ENCODE measurements at places on chromosomes 1 and 21. TPM values are rescaled to one million over a fixed set of nuclear protein-coding genes. Genes with fewer than 3 reads are reported as not detected.

CD34 gene
- total RNA-seq = not detected

DNA sequence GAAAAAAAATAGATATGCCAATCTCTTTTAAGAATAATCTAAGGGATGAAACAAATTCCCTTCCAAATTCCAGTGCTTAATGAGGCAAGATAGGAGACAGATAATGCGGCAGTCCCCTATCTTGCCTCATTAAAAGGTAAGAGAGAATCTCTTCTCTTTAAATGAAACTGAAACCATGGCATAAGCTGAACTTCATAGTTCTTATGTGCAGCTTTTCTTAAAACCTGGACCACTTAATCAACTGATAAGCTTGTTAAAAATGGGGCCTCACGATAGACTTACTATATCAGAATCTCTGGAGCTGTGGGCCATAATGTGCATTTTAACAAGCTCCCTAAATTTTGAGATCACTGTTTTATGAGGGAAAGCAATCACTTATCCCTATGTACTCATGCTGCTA, 79.2 kb downstream of the NIBAN1 start:
- DNase-seq = no peak

CHRNB2 gene
- 1.5 TPM for total RNA-seq

DNA sequence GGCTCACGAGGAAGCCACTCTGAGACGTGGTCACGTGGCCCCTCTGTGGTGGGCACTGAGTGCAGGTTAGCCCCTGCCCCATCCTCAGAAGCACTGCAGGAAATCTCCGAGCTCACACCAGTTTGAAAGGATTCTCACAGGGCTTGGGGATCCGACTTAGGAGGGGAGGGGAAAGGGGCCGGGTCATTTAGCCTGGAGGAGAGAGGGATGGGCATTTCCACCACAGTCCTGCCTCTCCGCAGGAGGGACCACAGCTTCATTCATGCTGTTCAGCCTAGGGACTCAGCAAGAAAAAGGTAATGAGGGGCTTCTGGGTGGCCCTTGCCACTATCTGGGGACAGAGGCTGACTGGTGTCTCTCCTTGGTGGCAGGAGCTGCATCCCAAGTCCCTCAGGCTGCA, 126.5 kb downstream of the NPHP4 start:
- DNase-seq = no peak

GRCh38 chr1:197951617-197952175, 34.5 kb downstream of the LHX9 start:
- DNase-seq = no peak

FAM167B gene
- 50.6 TPM for total RNA-seq

SEC16B gene
- 0.19 TPM for total RNA-seq

- DNase-seq = peak; percentile 65
These were observed 76.7 kb downstream of the ARHGEF16 start for GRCh38 chr1:3530926-3531818.

GRCh38 chr1:38953433-38953860, 11.8 kb upstream of the RHBDL2 start:
- DNase-seq = no peak

- DNase-seq = no peak
These were observed 400.4 kb upstream of the PLXNA2 start for GRCh38 chr1:208644401-208645160.

IRF6 gene
- not detected for total RNA-seq

DNA sequence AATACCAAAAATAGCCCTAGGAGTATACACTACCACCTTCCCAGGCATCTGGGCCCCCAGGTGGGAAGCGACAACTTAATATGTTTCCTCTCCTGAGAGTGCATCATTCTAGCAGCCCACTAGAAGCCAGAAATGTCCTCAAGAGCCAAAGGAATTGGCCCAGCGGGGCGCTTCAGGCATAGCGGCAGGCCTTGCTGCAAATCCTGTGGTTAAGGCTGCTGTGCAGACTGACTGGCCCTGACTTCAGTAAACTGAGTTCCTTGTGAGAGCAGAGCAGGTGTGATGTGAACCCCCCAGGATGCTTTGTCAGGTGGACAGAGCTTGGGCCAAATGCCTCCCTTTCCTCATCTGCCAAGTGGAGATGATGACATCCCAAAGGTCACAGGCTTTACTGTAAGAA, 29.7 kb upstream of the LDLRAP1 start:
- no peak for DNase-seq

- no peak for DNase-seq
These were observed 131.7 kb downstream of the RABGAP1L start for GRCh38 chr1:174291059-174291458.

ANGPTL1 gene
- 1.8 TPM for total RNA-seq

DNA sequence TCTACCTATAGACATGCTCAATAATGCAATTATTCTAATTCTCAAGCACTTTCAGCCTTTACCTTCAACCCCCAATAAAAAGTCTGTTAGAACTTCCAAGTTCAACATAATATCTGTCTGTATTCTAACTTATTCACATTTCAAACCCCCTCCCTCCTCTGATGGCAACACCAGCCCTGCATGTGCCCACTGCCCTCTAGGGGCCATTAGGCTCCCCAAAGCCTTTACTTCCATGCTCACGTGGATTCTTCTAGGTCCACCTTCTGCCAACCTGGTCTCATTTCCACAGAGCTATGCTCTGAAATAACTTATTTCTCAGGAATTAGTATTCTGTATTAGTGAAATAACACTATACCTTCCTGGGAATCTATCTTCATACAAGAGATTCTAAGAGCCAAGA, 22.2 kb upstream of the KPRP start:
- peak; percentile 70 for DNase-seq

TRIM67 gene
- 0.03 TPM for total RNA-seq

KIAA1614 gene
- total RNA-seq = 0.08 TPM

LCE3E gene
- total RNA-seq = not detected

- no peak for DNase-seq
These were observed 18.5 kb downstream of the CCDC185 start for GRCh38 chr1:223411710-223412109.

GRCh38 chr1:98045767-98046641, 125.2 kb upstream of the DPYD start:
- peak; percentile 2 for DNase-seq

- DNase-seq = no peak
These were observed 1.1 kb upstream of the CDC73 start for GRCh38 chr1:193120604-193121166.

DNA sequence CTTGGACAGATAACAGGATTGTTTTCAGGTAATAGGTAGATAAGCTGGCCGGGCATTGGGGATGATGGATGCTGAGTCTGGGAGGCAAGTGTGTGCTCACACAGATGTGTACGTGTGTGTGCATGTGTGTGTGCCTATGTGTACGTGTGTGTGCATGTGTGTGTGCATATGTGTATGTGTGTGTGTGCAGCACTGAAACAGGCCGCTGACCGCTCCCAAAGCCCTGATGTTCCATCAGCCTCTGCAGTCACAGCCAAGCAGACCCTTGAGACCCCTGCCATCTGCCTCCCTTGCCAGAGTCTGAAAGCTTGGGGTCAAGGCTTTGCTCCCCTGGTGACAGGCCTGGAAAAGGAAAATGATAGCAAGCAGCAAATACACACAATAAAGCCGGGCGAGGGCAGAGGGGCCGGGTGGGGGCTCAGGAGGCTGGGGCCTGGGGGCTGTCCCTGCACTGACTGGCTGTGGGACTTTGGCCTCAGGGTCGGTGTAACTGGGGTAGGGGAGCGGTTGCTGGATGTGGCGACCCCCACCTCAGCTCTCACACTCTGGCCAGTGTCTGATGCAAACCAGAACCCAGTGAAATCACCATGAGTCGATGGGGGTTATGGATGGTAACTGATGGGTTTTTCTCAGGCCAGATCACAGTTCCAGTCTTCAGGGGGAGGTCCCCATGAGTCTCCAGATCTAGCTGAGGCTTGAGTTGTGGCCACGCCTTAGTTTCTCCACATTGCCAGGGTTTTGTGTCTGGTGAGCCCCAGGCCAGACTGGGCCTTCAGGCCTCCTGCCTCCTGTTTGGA, 9.2 kb upstream of the TNFRSF8 start:
- no peak for DNase-seq

GRCh38 chr1:5747426-5748285, 244.6 kb downstream of the NPHP4 start:
- DNase-seq = no peak

- DNase-seq = no peak
These were observed 27.3 kb downstream of the ZBTB8OS start for GRCh38 chr1:32622806-32623681.

- DNase-seq = peak; percentile 20
These were observed 14.6 kb downstream of the CACNA1E start for GRCh38 chr1:181497870-181498269.

DNA sequence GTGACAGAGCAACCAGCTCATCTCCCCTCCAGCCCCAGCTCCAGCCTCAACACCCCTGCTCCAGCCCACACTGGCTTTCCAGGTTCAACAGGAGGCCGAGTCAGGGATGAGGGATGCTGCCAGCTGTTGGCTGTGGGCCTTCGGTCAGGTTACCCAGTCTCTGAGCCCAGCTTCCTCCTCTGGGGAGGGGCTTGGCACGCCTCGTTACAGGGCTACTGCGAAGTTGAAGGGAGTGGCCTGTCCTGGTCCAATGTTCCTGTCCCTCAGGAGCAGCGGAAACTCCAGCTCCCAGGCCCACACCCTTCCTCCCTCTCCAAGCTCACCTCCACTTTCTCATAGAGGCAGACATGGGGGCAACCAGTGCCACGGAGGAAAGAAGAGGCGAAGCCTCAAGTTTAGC, 15.1 kb upstream of the TAS1R2 start:
- no peak for DNase-seq

DNA sequence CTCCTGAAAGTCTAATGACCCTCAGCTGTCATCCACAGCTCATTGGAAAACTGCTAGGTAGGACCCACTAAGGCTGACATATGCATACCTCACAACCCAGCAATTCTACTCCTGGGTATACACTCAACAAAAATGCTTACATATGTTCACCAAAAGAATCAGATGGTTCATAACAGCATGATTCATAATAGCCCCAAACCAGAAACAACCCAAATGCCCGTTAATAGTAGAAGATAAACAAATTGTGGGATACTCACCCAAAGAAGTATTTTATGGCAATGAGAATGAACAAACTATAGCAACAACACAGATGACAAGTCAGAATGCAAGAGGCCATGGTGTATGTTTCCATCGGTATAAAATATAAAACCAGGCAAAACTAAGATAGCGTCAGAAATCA, 124.6 kb downstream of the HLCS start:
- DNase-seq = no peak

SLC16A4 gene
- 93.8 TPM for total RNA-seq

GRCh38 chr1:15952317-15953258, 23.3 kb downstream of the ZBTB17 start:
- DNase-seq = no peak

WNT4 gene
- total RNA-seq = 0.16 TPM

GRCh38 chr1:71428029-71428428, 347.2 kb upstream of the ZRANB2 start:
- no peak for DNase-seq

DNA sequence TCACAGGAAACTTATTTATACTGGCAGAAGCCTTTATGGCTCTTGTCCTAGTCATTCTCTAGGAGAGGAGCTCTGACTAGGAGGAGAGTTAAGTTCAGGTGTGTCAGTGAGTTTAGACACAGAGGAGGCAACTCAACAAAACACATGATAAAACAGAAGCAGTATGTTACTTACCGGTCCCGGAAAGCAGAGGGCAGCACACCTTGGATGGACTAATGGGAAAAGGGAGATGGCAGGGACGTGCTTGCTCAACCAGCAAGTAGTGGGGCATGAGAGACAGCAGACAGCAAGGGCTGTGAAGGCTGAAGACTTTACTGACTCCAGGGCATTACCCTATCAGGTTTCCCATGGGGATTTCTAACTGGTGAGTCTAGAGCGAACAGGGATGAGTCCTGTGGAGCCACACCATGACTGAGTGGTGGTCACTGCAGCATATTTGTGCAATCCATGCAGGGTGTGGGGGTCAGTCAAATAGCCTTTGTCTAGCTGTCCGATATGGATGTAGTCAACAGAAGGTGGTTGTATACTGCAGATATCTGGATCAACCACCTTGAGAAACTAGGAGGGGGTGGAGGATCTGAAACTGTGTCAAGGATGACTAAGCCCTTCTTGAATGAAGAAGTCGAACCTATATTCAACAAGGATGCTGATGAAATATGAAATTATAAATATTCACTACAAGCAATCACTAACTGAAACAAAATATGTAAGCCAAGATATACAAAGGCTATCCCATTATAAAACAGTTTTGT, 596.3 kb upstream of the CHRM3 start:
- DNase-seq = no peak

MECR gene
- total RNA-seq = 19.5 TPM

HEYL gene
- total RNA-seq = not detected

IGSF9 gene
- not detected for total RNA-seq

- DNase-seq = no peak
These were observed 518.7 kb downstream of the RWDD3 start for GRCh38 chr1:95752515-95753381.

PTGER3 gene
- 0.03 TPM for total RNA-seq
